Cerebellar cortex (tissue), 1 donor: ENCODE measurements at places on chromosomes 3 and 15.
A peak's percentile ranks its signal among the peaks of the same experiment; 100 is the strongest.

GRCh38 chr15:55774113-55774970 lies 31.4 kb upstream of the PRTG start:
- peak; percentile 22 for DNase-seq

DNA sequence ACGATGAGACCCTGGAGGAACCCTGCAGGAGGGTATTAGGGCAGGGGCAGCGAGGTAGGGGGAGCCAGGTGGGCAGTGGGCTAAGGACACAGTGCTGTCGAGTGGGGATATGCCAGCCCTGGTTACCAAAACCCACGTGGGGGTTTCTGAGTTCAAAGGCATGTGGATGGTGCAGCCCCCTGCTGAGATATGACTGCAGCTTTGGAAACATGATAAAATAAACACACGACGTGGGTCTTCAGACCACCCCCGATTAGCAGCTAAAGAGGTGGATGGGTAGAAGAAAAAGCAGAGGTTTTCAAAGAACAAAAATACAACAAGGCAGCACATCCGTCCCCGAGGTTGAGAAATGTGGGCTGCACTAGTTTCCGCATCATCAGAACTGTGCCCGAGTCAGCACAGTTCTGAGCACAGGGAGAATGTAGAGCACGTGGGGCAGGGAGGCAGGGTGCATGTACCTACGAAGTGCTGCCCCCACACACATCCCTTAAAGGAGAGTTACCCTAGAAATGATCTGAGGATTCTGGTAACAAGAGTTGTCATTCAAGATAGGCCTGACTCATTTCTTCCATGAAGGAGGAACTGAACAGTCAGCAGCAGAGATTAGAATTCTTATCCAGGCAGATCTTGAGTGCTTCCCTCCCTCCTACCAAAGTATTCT lies 121.3 kb downstream of the RPLP1 start:
- DNase-seq = no peak

DNA sequence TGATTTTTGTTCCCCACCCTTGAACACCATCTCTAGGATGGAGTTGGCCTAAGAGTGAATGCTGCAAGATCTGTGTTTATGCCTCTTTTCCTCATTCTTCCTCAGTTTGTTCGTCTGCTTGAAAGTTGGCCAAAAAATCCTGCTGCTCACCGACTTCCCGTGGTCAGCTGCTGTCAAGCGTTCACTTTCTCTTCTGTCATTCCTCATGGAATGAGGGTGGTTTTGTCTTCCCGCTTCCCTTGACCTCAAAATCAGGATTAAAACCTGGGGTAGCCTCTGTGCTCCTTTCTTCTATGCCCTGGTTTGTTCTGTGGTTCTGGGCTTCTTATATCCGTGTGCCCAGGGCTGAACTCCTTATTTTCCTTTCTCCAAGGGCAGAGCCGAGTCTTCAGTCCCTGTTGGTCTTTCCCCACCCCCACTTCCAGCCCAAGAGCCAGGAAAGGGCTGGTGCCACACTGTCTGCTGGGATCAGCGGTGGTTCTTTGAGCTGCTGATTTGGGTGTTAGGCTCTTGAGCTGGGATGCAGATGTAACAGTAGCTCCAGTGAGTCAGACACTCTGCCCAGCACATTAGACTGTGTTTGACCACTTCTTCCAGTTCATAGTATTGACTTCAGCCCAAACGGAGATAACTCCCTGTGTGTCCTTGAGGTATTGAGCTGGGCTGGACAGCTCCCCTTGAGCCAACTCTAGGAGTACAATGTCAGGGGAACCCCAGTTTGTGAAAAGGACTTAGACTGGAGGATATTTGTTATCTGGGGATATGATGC lies 2.3 kb downstream of the SERF2 start:
- DNase-seq = no peak

- DNase-seq = peak; percentile 47
Observed at GRCh38 chr3:120569222-120570057, 26.7 kb upstream of the NDUFB4 start.

DNA sequence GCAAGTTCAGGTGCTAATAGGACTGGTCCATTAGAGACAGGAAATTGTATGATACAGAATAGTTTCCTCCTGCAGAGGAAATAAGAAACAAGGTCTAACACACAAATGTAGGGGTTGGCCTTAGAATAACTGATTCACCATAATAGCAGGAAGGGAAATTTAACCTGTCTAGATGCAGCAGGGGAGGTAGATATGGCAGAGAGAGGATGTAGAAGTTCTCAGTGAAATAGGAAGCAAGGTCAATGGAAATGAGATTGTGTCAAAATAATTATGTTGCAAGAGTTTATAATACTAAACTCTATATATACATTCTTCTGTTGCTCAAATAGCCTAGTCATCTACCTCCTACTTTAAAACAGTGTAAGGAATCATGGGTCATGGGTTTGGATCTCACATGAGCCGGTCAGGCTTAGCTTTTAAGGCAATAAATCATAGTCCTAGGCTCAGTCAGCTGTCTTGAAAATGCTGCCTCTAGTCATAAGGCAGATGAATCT lies 17.0 kb downstream of the BCL2A1 start:
- no peak for DNase-seq

DNA sequence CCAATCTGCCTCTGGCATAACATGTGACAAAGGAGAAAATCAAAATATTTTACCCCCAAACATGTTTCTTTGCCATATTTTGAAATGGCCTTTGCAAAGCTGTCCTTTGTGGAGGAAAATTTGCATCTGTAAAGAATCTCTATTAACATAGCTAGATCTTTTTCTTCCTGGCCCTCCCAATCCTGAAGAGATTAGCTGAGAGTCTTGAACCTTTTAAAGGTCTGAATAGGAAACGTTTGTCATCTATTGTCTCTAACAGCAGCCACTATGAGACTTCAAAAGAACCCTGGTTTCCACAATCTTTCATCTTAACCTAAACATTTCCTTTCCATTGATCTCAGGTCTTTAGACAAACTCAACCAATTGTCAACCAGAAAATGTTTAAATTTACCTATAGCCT lies 520.9 kb upstream of the TGFBR2 start:
- no peak for DNase-seq

- DNase-seq = no peak
Observed at GRCh38 chr15:91521996-91522395, 331.5 kb upstream of the SLCO3A1 start.

DNA sequence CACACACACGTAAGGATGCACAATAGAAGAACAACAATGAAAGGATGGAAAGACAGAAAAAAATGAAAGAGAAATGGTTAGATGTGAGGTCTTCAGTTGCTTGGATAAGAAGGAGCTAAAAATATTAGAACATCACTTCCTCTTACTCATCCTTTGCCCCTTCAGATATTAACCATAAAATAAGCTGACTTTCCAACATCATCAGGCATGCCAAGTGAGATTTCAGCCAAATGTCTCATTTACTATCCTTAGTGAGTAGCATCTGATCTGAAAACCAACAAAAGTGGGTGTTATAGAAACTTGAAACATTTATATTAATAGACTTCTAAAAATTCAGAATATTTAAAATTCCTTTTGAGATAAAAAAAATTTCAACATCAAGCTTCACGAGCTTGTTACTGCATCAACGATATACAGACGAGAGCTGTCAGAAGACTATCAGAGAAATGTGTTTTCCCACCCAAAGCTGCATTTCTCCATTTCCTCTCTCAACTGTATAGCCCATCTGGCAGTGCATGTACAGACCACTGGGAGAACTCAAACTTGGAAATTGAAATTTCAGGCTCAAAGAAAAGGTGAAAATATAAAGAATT lies 25.4 kb upstream of the LSAMP start:
- no peak for DNase-seq

GRCh38 chr15:48592221-48592731 lies 53.2 kb downstream of the FBN1 start:
- DNase-seq = no peak

GRCh38 chr15:75591655-75592364 lies 12.7 kb upstream of the PTPN9 start:
- no peak for DNase-seq

GRCh38 chr15:49015896-49016295 lies 30.4 kb downstream of the SECISBP2L start:
- no peak for DNase-seq

DNA sequence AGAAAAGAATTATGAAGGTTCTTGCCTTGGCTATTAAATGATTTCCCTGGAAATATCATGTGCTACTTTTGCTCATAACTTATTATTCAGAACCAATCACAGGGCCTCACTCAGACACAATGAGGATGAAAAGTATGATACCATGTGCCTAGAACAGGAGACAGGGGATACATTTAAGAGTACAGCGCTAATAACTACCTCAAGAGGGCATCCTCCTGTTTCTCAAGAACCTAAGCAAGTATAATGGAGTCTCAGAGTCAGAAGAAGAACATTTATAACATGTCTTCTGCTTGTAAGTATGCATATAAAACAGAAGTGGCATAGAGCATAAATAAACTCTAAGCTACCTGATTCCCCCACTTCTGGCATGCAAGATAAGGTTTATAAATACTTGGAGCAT lies 125.4 kb upstream of the MME start:
- DNase-seq = peak; percentile 50

DNA sequence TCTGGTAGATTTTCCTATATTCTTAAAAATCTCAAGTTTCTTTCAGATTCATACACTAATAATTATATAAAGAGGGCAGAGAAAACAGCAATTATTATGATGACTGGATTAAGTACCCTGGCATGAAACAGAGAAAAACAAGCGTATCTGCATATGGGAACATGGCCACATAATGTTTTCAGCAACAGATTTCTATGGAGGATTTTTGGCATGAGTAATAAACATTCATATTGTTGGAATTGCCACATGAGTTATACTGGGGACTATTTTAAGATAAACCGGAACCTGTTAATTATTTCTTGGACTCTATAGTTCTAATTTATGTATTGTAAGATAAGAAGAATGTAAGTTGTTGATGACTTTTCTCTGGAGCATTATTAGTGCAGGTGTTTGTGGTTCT lies 112.7 kb downstream of the OXSM start:
- DNase-seq = peak; percentile 83

GRCh38 chr15:26525096-26525495 lies 247.8 kb downstream of the GABRB3 start:
- no peak for DNase-seq

GRCh38 chr3:194215392-194215791 lies 79.4 kb downstream of the HES1 start:
- no peak for DNase-seq

GRCh38 chr3:194488055-194488742 lies 1.4 kb upstream of the ATP13A3 start:
- DNase-seq = no peak

GRCh38 chr15:80436511-80437307 lies 32.5 kb downstream of the ARNT2 start:
- no peak for DNase-seq

- no peak for DNase-seq
Observed at GRCh38 chr15:92025706-92026270, 172.3 kb downstream of the SLCO3A1 start.

DNA sequence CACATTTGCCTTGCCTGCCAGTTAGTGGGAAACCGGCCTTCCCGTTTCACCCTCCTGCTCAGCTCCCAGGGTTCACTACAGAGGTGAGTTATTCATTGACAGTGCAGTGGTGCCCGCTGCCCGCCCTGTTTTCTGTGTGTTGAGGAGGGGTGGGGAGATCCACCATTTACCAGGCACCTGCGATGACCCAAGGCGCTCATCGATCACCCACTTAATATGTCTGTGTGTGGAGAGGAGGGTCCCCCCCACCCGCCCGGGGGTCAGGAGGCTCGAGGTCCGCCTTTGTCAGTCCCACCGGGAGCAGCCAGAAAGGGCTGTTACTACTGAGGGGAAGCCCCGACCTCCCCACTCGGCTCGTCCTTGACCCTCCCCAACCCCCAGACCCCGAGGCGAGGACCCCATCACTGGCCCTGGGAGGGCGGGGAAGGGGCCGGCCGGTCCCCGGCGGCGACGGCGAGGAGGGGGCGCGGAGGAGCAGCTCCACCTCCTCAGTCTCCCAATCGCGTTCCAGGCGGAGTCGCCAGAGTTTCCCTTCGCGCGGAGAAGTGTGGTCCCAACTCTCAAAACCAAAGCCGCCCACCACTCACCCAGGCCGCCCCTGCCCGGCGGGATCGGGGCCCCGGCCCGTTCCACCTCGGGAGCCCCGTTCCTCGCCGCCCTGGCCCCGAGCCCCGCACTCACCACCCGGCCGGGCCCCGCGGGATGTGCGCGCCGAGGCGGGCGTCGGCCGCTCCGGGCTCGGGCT lies 1.1 kb downstream of the PLXNB1 start:
- DNase-seq = peak; percentile 32

GRCh38 chr3:45409369-45409768 lies 21.0 kb downstream of the LARS2 start:
- DNase-seq = no peak

DNA sequence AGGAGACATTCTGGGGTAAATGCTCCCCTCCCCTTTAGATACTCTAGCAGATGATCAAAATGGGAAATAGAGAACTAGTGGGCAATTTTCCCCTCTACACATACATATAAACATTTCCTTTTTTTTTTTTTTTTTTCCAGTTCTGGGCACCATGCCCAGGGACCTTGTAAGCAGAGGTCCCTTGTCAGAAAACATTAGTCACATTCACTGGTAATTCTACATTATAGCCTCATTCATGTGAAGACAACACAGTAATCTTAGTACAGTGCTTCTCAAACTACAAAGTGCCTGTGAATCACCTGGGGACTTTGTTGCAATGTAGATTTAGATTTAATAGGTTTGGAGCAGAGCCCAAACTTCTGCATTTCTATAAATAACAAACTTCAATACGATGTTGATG lies 60.1 kb upstream of the ACTC1 start:
- peak; percentile 64 for DNase-seq
